ENCODE measurements at places on chromosomes 1 and 21. TPM values are rescaled to one million over a fixed set of nuclear protein-coding genes. Genes with fewer than 3 reads are reported as not detected.

The DNAJC6 gene
- total RNA-seq = 4.3 TPM

The SIM2 gene
- total RNA-seq = not detected

The C8B gene
- not detected for total RNA-seq

The TRIM67 gene
- not detected for total RNA-seq

The CLEC20A gene
- not detected for total RNA-seq

The TPRG1L gene
- 57.9 TPM for total RNA-seq

The PSRC1 gene
- 0.17 TPM for total RNA-seq

The CCDC181 gene
- 0.17 TPM for total RNA-seq

The PIGP gene
- total RNA-seq = 19.7 TPM

The CD101 gene
- total RNA-seq = 2.6 TPM

The SELE gene
- not detected for total RNA-seq

The INSRR gene
- 0.06 TPM for total RNA-seq

The TMEM54 gene
- total RNA-seq = not detected

The RGS4 gene
- total RNA-seq = not detected

The SDCCAG8 gene
- 32.8 TPM for total RNA-seq

The UMODL1 gene
- total RNA-seq = 1.1 TPM

The ZNF436 gene
- total RNA-seq = 11.9 TPM

The METTL25B gene
- 35.7 TPM for total RNA-seq

The FBXO2 gene
- total RNA-seq = 4.4 TPM

The ADGRL4 gene
- not detected for total RNA-seq

The C1QA gene
- total RNA-seq = 1.2 TPM

The GBP3 gene
- total RNA-seq = 51.8 TPM

The SYCP1 gene
- total RNA-seq = not detected

The RBM15 gene
- total RNA-seq = 47.7 TPM

The SLAMF9 gene
- total RNA-seq = not detected

The LCA5L gene
- total RNA-seq = not detected

The EXOSC10 gene
- 78.9 TPM for total RNA-seq

The VANGL2 gene
- not detected for total RNA-seq

The PRAMEF11 gene
- total RNA-seq = not detected

The TLR5 gene
- total RNA-seq = 5.9 TPM

The RGS8 gene
- total RNA-seq = not detected

The RHD gene
- total RNA-seq = not detected

The NFYC gene
- 73.6 TPM for total RNA-seq

The RGSL1 gene
- total RNA-seq = not detected

The ELAPOR1 gene
- 15.4 TPM for total RNA-seq

The DEGS1 gene
- 58.5 TPM for total RNA-seq

The OMA1 gene
- 73.1 TPM for total RNA-seq

The MAGI3 gene
- total RNA-seq = 6.7 TPM

The GIPC2 gene
- total RNA-seq = 0.52 TPM

The CSRP1 gene
- total RNA-seq = 36.0 TPM

The SPATA6 gene
- total RNA-seq = 1.9 TPM

The EPHA8 gene
- total RNA-seq = not detected

The ZNF648 gene
- total RNA-seq = not detected

The DDAH1 gene
- not detected for total RNA-seq

The ADCY10 gene
- 0.61 TPM for total RNA-seq

The AGRN gene
- 1.2 TPM for total RNA-seq

The TUT4 gene
- 151 TPM for total RNA-seq

The EXTL2 gene
- total RNA-seq = 2.5 TPM

The CACYBP gene
- total RNA-seq = 98.3 TPM

The TMPRSS15 gene
- not detected for total RNA-seq

The S100A11 gene
- 239 TPM for total RNA-seq

The SPTA1 gene
- total RNA-seq = not detected

The HDAC1 gene
- 174 TPM for total RNA-seq

The KCNE1 gene
- total RNA-seq = 0.22 TPM

The RNU11 gene
- not detected for total RNA-seq

The DYRK3 gene
- total RNA-seq = 1.2 TPM

The UBE2U gene
- total RNA-seq = not detected

The HNRNPCL1 gene
- not detected for total RNA-seq
